ENCODE measurements at places on chromosomes 7 and 10. TPM values are rescaled to one million over a fixed set of nuclear protein-coding genes. Genes with fewer than 3 reads are reported as not detected.

OR6B1 gene
- not detected for total RNA-seq

SLC39A12 gene
- total RNA-seq, result not detected

FRMPD2 gene
- not detected for total RNA-seq

AOAH gene
- total RNA-seq, result not detected

- no peak for DNase-seq
- H3K4me3 ChIP-seq, result no peak overlapping the region
- no peaks in the 10 kb centered on the region for H3K36me3 ChIP-seq
- no peaks in the 10 kb centered on the region for H3K27me3 ChIP-seq
- H3K4me1 ChIP-seq, result peaks cover 16% of the 10 kb centered on the region
Observed at GRCh38 chr10:119758448-119759195, 32.8 kb downstream of the INPP5F start.

DNA sequence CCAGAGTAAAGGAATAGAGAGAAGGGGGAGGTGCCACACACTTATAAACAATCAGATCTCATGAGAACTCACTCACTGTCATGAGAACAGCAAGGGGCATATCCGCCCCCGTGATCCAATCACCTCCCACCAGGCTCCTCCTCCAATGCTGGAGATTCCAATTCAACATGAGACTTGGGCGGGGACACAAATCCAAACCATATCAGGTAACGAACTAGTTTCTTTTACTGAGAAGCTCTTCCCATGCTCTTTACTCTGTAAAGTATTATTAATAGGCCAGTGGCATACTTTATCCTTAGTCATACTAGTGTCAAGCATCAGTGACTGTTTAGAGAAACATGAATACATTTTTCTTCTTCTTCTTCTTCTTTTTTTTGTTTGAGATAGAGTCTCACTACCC is 39.4 kb upstream of the ZNF488 start:
- H3K36me3 ChIP-seq, result no peaks in the 10 kb centered on the region
- peaks cover 26% of the 10 kb centered on the region for H3K27me3 ChIP-seq
- H3K4me3 ChIP-seq, result no peak overlapping the region
- DNase-seq, result peak; percentile 35

GRCh38 chr10:114400091-114400490 is 4.2 kb downstream of the AFAP1L2 start:
- no peak overlapping the region for H3K4me3 ChIP-seq
- no peaks in the 10 kb centered on the region for H3K4me1 ChIP-seq
- peaks cover 56% of the 10 kb centered on the region for H3K27me3 ChIP-seq
- H3K27ac ChIP-seq, result no peak overlapping the region
- no peak for DNase-seq
- H3K36me3 ChIP-seq, result no peaks in the 10 kb centered on the region

DNA sequence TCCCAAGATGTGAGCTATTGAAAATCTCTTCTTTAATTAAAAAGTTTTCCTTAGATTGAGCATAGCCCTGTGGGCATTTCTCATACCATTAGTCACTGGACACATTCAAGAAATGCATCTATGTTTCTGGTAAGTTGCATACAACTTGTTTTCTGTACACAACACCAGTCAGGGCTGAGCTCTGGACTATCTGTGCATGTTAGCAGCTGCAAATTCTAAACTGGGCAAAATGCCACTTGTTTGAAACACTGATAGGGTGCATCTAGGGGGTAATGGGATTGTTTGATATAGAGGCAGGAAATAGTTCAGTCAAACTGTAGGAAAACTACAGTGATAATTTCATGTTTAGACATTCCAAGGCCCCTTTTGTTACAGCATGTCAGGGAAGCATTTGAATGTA is 145.6 kb upstream of the NPY start:
- no peaks in the 10 kb centered on the region for H3K36me3 ChIP-seq
- H3K4me1 ChIP-seq, result no peaks in the 10 kb centered on the region
- H3K27me3 ChIP-seq, result no peaks in the 10 kb centered on the region
- DNase-seq, result no peak

DNA sequence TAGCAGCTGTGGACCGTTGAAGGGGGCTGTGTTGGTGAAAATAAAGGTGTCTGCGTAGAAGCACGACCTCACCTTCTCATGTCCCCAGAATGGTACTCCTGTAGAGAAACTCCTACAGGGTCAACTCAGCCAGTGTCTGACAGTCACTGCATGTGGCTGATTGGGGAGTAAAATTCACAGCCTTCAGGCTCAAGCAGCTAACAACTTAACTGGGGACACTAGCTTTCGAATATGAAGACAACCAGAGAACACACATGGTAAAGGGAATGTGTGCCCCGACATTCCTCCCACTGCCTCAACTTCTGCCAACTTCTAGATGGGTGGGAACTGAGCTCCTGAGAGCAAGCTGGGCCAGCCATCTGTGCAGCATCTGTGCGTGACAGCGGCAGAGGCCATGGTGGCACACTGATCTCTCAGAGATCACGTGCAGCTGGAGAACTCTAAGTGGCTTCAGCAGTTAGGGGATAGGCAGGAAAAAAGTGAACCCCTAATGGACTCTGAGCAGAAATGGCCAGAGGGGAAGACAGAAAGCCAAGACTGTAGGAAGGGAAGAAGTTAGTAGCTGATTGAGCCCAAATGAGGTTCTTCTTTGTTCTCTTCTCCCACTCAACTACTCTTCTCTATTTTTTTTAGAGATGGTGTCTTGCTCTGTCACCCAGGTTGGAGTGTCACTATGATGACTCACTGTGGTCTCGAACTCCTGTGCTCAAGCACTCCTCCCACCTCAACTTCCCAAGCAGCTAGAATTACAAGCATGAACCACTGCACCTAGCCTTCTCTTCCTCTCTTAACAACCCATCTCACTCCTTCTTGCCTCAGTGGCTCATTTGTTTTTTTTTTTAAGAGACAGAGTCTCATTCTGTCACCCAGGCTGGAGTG is 280.8 kb downstream of the ZEB1 start:
- peaks cover 3% of the 10 kb centered on the region for H3K4me1 ChIP-seq
- no peaks in the 10 kb centered on the region for H3K36me3 ChIP-seq
- DNase-seq, result peak; percentile 15
- no peaks in the 10 kb centered on the region for H3K27me3 ChIP-seq
- H3K27ac ChIP-seq, result no peak overlapping the region
- H3K4me3 ChIP-seq, result no peak overlapping the region

DNA sequence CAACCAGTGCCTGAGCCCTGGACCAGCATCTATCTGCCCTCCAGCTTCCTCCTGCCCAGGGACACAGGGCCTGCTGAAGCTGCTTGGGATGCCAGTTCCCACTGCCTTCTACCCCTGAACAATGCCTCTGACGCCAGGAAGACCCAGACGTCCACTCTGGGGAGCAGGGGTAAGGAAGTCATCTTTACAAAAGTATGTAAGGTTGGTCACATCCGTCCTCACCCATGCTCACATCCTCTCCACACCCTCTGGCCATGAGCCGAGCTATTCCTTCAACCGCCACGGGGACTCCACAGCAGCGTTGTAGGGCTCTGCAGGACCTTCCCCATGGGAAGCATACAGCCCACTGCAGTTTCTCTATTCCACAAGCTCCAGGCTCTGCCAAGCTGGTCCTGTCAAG is 58.5 kb downstream of the CLRN3 start:
- no peaks in the 10 kb centered on the region for H3K36me3 ChIP-seq
- H3K27me3 ChIP-seq, result no peaks in the 10 kb centered on the region
- no peaks in the 10 kb centered on the region for H3K4me1 ChIP-seq
- no peak overlapping the region for H3K4me3 ChIP-seq
- DNase-seq, result no peak
- no peak overlapping the region for H3K27ac ChIP-seq

DNA sequence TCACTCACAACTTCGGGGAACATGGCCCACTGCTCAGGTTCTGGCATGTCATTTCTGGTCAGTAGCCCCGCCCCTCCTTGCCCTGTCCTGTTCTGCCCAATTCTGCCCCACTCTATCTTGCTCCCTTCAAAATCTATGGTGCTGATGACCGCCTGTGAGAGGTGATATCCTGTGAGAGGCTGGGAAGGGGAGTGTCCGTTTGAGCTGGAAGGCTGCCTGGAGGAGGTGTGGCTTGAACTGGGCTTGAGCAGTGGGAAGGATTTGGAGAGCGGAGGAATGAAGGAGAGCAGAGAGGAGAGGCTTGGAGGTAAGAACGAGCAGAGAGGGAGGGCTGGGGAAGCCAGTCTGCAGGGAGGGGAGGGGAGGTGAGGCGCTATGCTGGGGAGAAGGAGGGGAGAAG is 145.3 kb downstream of the RPS24 start:
- H3K27ac ChIP-seq, result no peak overlapping the region
- peaks cover 15% of the 10 kb centered on the region for H3K27me3 ChIP-seq
- no peaks in the 10 kb centered on the region for H3K36me3 ChIP-seq
- H3K4me1 ChIP-seq, result no peaks in the 10 kb centered on the region

- H3K27ac ChIP-seq, result no peak overlapping the region
- H3K4me3 ChIP-seq, result no peak overlapping the region
- DNase-seq, result peak; percentile 17
- H3K27me3 ChIP-seq, result no peaks in the 10 kb centered on the region
Observed at GRCh38 chr7:97107192-97107800, 10.2 kb upstream of the SDHAF3 start.

DNA sequence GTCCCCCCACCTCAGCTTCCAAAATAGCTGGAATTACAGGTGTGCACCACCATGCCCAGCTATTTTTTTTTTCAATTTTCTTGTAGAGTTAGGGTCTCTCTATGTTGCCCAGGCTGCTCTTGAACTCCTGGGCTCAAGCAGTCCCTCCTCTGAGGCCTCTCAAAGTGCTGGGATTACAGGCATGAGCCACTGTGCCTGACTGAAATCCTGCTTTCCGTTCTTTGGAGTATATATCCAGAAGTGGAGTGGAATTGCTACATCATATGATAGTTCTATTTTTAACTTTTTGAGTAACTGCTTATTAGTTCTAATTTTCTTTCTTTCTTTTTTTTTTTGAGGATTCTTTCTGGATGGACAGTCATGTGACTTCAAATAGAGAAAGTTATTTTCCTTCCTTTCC is 62.9 kb upstream of the ZMIZ2 start:
- DNase-seq, result no peak
- peaks cover 15% of the 10 kb centered on the region for H3K36me3 ChIP-seq
- H3K27ac ChIP-seq, result no peak overlapping the region
- H3K4me1 ChIP-seq, result no peaks in the 10 kb centered on the region
- H3K4me3 ChIP-seq, result no peak overlapping the region

GRCh38 chr7:36667007-36667745 is 57.1 kb downstream of the AOAH start:
- peaks cover 4% of the 10 kb centered on the region for H3K27me3 ChIP-seq
- no peak overlapping the region for H3K27ac ChIP-seq
- H3K36me3 ChIP-seq, result no peaks in the 10 kb centered on the region

DNA sequence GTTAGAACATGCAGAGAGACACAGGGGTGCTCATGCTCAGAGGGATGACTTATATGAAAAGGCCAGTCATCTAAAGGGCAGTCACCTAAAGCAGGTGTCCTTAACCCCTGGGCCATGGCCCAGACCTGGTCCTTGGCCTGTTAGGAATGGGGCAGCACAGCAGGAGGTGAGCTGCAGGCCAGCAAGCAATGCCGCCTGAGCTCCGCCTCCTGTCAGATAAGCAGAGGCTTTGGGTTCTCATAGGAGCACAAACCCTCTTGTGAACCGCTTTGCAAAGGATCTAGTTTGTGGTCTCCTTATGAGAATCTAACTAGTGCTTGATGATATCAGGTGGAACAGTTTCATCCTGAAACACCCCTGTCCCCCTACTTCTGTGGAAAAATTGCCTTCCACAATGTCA is 14.5 kb downstream of the ANKRD7 start:
- no peak for DNase-seq
- no peak overlapping the region for H3K27ac ChIP-seq
- H3K27me3 ChIP-seq, result no peaks in the 10 kb centered on the region
- no peaks in the 10 kb centered on the region for H3K36me3 ChIP-seq
- H3K4me1 ChIP-seq, result no peaks in the 10 kb centered on the region

DNA sequence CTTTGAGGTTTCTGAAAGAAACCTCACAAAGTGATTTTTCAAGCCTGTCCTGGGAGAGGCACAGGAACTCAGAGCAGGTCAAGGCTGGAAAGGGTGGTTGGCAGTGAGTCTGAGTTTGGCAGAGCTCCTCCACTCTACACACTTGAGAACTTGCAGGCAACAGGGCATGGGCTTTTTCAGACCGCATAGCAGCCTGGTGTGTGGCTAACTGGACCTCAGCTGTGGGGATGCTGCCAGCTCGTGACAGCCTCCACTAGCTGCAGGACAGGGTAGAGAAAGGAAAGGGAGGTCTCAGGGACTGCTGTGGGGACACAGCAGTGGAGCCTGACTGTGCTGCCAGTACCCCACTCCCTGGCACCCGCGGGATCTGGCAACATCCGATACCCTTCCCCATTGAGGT is 2.6 kb downstream of the CDHR1 start:
- peaks cover 2% of the 10 kb centered on the region for H3K4me1 ChIP-seq
- no peak overlapping the region for H3K4me3 ChIP-seq
- H3K27me3 ChIP-seq, result peaks cover 49% of the 10 kb centered on the region
- no peaks in the 10 kb centered on the region for H3K36me3 ChIP-seq

DNA sequence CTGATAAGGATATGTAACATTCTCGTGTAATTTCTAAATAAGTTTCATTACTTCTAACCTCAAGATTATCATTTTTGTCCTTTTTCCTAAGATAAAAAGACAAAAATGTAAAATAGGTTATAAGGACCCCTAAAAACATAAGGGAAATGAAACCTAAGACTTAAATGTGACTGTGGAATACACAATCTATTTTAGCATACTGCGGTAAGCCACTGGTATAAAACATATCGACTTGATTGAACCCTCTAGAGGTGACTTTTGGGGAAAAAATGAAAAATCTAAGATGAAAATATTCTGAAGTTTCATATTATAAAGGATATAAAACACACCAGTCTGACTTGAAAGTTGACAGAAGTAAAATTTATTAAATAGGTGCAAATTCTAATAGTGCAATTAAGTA is 1.9 kb downstream of the NAMPT start:
- no peaks in the 10 kb centered on the region for H3K36me3 ChIP-seq
- H3K27ac ChIP-seq, result no peak overlapping the region
- no peaks in the 10 kb centered on the region for H3K4me1 ChIP-seq
- no peaks in the 10 kb centered on the region for H3K27me3 ChIP-seq

- no peak overlapping the region for H3K4me3 ChIP-seq
- no peak for DNase-seq
- no peak overlapping the region for H3K27ac ChIP-seq
- peaks cover 45% of the 10 kb centered on the region for H3K27me3 ChIP-seq
- no peaks in the 10 kb centered on the region for H3K4me1 ChIP-seq
Observed at GRCh38 chr10:6044751-6045313, 17.3 kb downstream of the IL2RA start.

GRCh38 chr7:155722118-155722517 is 77.7 kb downstream of the RBM33 start:
- peaks cover 4% of the 10 kb centered on the region for H3K4me1 ChIP-seq
- H3K36me3 ChIP-seq, result peaks cover 6% of the 10 kb centered on the region
- no peak for DNase-seq
- no peaks in the 10 kb centered on the region for H3K27me3 ChIP-seq

GRCh38 chr10:127041552-127041951 is 136.3 kb downstream of the DOCK1 start:
- no peak overlapping the region for H3K4me3 ChIP-seq
- peak; percentile 95 for DNase-seq
- peaks cover 56% of the 10 kb centered on the region for H3K36me3 ChIP-seq
- peaks cover 18% of the 10 kb centered on the region for H3K4me1 ChIP-seq

DNA sequence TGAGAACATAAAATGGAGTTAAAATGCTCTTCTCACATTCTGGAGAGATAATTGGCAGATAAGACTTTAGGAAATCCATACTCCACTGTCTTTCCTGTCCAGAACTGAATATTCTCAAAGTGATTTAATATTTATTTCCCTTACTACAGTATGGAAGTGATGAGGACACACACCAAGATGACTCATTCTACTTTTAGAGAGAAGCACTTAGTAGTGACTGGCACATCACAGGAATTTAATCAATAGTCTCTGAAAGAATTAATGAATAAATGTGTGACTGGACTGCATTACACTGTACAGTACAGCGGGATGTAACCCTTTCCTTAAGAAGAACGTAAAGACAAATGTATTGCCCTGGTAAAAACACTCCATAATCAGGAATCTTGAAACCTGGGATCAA is 116.7 kb downstream of the SEMA3E start:
- H3K36me3 ChIP-seq, result no peaks in the 10 kb centered on the region
- no peak overlapping the region for H3K27ac ChIP-seq
- DNase-seq, result peak; percentile 42
- no peaks in the 10 kb centered on the region for H3K27me3 ChIP-seq
- H3K4me3 ChIP-seq, result no peak overlapping the region

All from IMR-90 (cell line).